ENCODE measurements at places on chromosomes 11 and 22.

- peak; percentile 69 for DNase-seq
Observed at GRCh38 chr11:125345421-125346178, 150.5 kb downstream of the FEZ1 start.

DNA sequence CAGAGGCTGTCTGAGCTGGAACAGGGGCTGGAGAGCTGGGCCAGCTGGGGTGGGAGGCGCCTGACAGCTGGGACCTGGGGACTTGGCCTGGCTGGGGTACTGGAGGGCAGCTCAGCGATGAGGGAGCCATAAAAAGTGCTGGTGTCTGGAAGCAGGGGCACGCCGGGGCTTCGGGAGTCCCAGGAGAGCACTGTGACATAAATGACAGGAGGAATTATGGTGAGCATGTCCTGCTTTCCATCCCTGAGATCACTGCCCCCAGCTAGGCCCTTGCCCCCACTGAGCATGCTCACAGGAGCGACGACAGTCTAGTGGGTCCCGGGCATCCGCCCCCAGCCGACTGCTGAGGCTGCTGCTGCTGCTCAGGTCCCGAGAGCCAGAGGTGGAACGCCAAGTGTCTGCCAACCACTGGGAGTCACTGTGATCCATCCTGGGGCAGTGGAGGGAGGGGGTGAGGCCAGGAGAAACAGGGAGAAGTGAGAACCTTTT, 6.2 kb downstream of the ROBO4 start:
- no peak for DNase-seq

- no peak for DNase-seq
Observed at GRCh38 chr11:132864811-132865576, 667.3 kb downstream of the OPCML start.

DNA sequence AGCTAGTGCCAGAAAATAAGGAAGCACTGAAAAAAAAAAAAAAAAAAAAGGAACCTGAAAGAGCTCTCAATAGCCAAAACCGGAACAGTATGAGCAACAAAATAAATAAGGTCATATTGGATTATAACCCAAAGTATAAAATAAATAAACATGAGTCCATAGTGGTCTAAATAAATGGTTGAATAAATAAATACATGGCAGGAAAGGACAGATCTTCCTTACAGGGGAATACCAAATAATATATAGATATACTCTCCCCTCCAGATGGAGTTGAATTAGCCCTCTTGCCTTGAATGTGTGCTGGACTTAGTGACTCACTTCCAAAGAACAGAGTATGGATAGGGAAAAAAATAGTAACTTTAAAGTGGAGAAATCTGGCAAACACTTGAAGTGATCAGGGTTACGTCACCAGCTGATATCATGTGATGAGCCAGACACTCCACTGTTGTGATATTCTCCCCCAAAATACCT, 14.3 kb upstream of the ARRB1 start:
- DNase-seq: no peak
